ENCODE measurements at places on chromosomes 7 and 10.

GRCh38 chr7:115965236-115965635 is 65.3 kb downstream of the TFEC start:
- no peak for ATAC-seq

DNA sequence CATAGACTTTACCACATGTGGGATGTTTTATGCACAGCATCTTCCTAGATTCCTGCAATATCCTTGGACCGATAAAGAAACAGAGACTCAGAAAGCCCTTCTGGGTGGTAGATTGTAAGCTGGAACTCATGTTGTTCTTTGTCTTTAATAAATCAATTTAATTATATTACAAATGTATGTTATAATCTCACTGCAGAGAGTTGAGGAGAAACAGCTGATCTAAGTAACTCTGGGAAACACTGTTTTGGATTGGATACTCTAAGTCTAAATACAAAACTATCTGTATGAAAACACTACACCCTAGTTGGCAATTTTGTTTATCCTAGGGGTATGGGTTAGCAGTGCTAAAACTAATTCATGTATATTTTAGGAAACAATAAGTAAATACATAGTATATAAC is 1015.2 kb downstream of the XPNPEP1 start:
- no peak for ATAC-seq

GRCh38 chr10:132654708-132655661 is 117.4 kb downstream of the INPP5A start:
- peak; percentile 51 for ATAC-seq

- no peak for ATAC-seq
Observed at GRCh38 chr7:68031180-68031943, 1034.7 kb downstream of the TYW1 start.

DNA sequence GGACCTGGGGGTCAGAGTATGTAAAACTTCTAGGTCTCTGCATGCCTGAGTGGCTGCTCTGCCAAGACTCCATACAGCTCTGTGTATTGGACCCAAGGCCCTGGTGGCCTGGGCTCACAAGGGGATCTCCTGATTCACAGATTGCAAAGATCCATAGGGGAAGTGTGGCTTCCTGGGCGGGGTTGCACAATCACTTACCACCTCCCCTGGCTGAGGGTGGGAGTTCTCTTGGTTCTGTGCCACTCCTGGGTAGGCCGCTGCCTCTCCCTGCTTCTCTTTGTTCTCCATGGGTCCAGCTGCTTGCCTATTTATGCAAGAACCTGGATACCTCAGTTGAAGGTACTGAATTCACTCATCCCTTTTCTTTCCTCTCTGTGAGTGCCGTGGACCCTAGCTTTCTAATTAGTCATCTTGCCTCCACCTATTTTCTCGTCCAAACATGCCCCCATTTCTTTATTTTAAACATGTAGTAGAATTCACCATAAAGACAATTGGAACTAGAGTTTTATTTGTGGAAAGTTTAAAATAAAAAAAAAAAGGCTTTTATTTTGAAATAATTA is 18.5 kb upstream of the AGR3 start:
- ATAC-seq, result no peak

GRCh38 chr10:70355051-70356021 is 27.1 kb downstream of the LRRC20 start:
- peak; percentile 82 for ATAC-seq

GRCh38 chr10:61754587-61755550 is 92.1 kb downstream of the CABCOCO1 start:
- ATAC-seq, result no peak

DNA sequence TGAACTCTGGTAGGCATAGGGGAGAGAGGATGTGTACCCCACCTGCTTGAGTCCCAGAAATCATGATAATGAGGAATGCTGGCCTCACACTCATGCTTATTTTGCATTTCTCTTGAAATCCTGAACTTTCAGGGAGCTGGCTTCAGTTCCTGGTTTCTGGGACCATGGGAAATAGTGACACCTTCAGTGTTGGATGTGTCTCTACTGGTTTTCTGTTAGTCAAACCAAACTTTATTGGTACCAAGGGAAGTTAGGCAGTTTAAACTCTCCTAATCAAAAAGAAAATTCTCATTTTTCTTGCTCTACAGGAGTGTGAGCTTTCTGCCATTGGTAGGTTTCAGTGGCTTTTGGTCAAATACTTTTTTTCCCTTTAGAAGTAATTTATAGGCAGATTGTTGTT is 11.8 kb upstream of the PCGF5 start:
- no peak for ATAC-seq

GRCh38 chr10:103759100-103759781 is 96.1 kb downstream of the SH3PXD2A start:
- peak; percentile 71 for ATAC-seq

GRCh38 chr10:29345144-29345909 is 56.5 kb downstream of the LYZL1 start:
- ATAC-seq, result no peak

DNA sequence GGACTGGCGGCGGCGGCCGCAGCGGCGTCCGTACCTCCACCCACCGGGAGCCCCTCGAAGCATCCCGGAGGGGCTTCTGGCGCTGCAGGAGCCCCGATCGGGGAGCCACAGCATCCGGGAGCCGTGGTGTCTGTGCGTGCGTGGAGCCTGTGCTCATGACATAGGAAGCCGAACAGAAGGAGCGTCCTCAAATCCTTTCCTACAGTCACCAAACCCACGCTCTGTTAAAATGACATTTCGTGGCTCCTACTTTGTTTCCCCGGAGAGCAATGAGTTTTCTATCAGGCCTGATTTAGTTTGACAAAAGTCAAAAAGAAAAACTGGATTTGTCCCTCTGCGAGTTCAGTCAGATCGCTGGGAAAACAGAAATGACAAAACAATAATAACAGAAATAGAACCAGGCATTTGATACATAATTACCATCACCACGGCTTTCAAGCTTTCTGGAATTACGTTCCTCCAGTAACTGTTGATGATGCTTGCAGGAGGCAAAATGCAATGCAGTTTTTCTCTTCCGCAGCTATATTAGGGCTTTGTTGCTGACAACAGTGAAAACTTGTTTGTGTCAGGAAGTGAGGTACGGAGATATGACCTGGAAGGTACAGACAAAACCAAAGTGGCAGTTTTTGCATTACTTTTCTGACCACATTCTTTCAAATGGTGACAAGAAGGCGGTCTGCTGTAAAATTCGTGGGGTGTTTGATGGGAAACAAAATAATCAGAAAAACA is 219.3 kb upstream of the MKLN1 start:
- peak; percentile 40 for ATAC-seq

DNA sequence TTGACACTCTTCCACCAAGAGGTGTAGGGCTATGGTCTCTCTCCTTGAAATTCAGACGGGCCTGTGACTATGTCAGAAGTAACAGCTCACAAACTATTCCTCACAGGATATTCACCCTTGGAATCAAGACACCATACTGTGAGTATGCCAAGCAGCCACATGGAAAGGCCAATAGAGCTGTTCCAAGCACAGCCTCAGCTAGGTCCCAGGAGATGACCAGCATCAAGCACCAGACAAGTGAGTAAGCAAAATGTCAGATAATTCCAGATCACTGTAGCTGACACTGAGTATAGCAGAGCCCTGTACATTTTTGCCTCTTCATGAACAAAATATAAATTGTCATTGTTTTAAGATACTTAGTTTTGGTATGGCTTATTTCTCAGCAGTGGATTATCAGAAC is 88.1 kb upstream of the KCND2 start:
- no peak for ATAC-seq

GRCh38 chr7:137545059-137545716 is 201.7 kb upstream of the PTN start:
- ATAC-seq, result no peak

DNA sequence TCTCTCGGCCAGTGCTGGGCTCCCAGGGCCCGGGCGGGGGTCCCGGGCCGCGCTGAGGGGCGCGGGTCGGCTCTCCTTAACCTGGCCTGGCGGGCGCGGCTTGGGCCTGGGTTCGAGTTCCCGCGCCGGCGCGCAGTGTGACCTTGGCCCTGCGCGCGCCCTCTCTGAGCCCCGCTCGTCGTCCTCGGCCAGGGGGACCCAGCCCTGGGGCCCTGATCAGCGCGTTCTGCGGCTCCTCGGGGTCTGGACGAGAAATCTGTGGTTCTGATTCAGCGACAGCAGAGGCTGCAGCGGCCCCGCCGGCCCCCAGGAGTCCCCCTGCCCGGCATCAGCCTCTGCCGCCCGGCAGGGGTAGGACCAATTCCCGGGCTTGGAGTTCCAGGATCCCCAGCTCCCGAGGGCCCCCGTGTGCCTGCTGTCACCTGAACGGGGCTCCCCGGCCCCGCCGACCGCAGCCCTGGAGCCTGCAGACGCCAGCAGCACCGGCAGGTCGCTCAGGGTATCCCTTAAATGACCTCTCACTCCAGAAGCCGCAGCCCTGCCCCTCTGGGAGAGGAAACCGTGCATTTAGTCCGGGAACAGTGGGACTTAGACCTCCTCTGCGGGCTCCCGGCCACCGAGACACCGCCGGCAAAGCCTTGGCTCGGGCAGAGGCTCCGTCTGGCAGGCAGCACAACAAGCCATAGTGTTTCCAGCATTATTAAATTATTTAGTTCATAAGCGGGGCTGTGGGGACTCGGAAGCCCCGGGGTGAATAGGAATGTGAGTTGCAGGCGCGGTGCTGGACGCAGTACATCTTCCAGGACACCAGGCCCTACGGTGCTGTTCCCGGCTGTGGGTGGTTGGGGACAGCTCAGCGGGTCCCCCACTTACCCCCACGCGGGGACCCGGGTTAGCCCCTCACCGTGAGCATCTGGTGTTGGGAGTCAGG is 572 bp downstream of the CHST12 start:
- ATAC-seq, result peak; percentile 5

DNA sequence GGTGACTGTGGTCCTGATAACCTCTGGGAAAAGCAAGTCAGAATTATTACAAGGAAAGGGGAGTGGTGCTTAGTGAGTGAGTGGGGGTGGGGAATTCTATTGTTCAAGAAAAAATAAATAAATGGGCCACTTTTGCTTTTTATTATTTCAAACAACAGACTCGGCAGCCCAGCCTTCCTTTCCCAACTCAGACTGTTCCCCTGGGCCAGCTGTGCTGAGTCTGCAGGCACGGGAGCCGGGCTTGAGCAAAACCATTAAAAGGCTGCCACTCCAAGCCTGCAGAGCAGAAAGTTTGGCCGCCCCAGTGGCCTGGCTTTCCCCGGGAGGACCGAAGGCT is 90.0 kb downstream of the PLXNA4 start:
- ATAC-seq, result no peak

- ATAC-seq, result no peak
Observed at GRCh38 chr10:118798231-118798662, 43.5 kb upstream of the CACUL1 start.

GRCh38 chr7:143012001-143012400 is 14.9 kb downstream of the OR9A2 start:
- no peak for ATAC-seq

DNA sequence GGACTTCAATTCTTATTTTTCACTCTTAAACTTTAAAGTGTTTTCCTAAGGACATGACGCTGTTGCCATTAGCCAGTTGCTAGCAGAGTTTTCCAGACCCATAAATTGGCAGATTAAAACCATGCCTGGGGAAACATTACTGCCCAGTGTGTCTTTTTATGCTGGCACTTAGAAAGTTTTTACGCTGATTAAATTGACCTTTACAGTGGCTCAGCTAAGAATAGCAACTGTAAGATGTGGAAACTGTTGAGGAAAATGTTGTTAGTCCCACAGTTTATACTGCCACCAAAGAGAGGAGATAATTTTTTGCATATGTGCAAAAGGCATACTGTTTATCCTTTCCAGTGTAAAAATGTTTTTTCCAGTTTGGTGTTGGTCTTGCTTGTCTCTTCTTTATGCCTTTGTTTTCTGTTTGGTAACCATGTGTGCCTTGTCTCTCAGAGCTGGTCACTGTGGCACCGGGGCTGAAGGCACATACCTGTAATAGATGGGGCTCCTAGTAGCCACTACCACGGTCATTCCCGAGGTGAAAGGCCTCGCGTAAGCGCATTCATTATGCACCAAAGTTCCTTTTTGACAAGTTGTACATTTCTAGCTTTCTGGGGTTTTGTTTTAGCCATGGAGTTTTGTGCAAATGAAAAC is 45.3 kb downstream of the CYP17A1 start:
- no peak for ATAC-seq

GRCh38 chr10:83492004-83492403 is 647.3 kb upstream of the GHITM start:
- ATAC-seq, result no peak

GRCh38 chr7:74404741-74405140 is 49.0 kb upstream of the GTF2IRD1 start:
- ATAC-seq, result no peak

- ATAC-seq, result no peak
Observed at GRCh38 chr7:132614428-132615318, 38.4 kb upstream of the PLXNA4 start.

GRCh38 chr7:42046483-42046882 is 190.5 kb downstream of the GLI3 start:
- no peak for ATAC-seq

DNA sequence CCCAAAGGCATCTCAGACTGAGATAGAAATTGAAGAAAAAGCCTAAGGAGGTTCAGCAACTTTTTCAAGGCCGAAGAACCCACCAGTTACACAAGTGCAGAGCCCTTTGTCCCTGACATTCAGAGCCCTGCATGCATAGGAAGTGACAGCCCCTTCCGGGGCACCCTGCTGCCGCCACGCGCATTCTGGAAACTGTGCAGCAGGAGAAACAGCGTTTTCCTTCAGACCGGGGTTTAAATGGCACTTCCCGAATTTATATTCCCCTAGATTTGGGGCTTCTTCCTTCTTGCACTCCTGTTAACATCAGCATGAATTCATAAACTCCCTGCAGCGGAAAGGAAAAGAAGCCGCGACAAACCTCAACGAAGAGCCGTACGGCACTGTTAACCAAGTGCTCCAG is 190.5 kb upstream of the C7orf33 start:
- no peak for ATAC-seq

- ATAC-seq, result no peak
Observed at GRCh38 chr7:34064519-34065158, 159.3 kb downstream of the BMPER start.

- ATAC-seq, result no peak
Observed at GRCh38 chr10:94216201-94216600, 146.5 kb downstream of the NOC3L start.

DNA sequence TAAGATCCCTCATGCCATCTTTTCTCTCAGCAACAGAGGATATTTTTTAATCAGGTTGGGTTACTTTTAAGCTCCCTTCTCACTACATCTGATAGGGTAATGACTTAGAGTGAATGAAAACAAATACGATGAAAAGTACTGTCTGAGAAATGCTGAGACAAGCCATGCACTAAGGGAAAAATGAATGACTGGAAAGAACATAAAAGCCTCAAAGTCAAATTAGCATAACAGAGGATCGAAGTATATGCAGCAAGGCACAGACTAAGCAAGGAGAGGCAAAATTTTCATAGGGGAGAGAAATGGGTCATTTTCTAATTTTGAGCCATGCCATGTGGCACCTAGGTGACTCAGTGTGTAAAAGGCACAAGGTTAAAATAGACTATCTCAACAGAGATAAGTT is 8.5 kb upstream of the POT1 start:
- ATAC-seq, result no peak

GRCh38 chr10:28768227-28768626 is 90.9 kb downstream of the BAMBI start:
- no peak for ATAC-seq

DNA sequence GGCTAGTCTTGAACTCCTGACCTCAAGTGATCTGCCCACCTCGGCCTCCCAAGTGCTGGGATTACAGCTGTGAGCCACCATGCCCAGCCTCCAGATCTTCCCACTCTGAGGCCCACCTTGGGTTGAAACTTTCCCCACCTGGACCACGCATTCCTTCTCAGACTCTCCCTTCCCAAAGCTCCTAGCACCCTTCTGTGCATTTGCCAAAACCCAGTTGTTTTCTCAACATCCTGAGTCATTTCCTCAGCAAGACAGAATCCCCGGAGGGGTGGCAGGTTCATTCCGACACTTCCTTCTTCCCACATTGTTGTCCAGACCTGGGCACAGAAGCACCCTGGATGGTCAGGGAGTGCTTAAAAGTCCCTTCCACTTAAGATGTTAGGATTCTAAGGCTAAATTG is 28.9 kb downstream of the BAG3 start:
- ATAC-seq, result no peak
